AG08395 (cell line): ENCODE measurements at places on chromosomes 2 and 18.

DNA sequence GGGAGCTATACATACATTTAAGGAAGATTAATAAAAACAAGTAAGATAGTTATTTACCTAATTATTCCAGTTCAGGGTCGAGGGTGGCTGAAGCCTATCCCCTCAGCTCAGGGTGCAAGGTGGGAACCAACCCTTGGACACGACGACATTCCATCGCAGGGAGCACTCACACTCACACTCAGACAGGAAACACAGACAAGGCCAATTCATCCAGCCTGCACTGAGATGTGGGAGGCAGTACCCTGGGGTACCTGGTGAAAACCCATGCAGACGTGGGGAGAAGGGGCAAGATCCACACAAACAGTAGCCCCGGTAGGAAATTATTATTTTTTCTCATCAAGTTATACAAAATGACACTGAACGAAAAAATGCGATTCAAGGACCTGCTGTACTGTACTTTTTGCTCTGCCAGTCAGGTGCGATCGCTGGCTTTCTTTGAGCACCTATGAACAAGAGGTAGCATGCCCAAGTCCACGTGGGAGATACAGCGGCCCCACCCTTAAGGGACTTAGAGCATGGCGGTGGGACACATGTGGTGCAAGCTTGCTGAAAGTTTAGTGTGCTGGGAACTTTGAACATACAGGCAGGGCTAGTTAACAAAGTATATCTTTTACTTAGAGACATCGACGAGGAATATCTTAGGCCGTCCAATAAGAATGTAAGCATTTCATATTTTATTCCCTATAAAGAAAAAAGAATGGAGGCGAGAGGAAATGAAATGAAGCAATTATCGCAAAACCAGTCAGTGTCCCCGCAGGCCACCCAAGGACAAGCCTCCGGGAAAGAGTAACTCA, 624 bp downstream of the METTL8 start:
- DNase-seq = no peak

DNA sequence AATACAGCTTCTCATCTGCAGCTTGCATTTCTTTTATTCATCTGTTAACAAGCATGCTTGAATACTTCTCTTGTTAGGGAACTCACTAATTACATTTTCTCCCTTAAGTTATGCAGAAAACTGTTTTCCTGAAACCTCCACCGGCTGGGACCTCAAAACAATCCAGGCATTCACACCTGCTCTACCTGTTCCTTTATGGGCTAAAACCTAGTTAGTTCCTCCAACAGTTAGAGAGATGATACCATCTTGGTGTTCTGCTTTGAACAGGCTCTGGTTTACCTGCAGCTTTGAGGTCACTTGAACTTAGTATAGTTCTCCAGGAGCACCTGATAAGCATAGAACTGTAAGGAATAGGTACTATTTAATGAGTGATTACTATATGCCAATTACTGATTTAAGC, 6.1 kb downstream of the PLEK start:
- DNase-seq = no peak

DNA sequence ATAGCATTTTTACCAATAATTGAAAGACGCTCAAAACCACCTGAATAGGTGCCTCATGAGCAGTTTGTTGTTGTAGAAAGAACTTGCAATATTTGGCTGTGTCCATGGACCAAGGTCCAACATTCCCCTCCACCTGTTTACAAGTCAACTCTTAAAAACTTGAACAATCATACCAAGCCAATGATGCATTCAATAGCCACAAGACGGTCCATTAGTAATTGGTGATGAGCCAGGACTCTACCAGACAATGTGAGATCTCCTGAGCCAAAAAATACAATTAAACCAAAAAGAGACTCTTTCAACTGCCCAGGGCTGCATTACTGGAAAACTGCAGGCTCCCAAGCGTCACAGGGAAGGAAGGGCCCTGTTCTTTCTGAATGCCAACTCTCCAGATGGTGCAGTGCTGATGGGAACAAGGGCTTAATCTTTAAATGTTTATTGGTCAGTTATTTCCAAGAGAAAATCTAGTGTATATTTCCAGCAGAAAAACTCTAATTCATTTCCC, 118.8 kb upstream of the EPB41L3 start:
- DNase-seq = no peak

GRCh38 chr2:74530239-74531187, 780 bp downstream of the HTRA2 start:
- DNase-seq = peak; percentile 57

- DNase-seq = no peak
Observed at GRCh38 chr2:44205169-44205568, 36.5 kb downstream of the PPM1B start.

- no peak for DNase-seq
Observed at GRCh38 chr2:191180276-191180675, 29.5 kb upstream of the STAT4 start.

- DNase-seq = peak; percentile 27
Observed at GRCh38 chr2:8431446-8432125, 250.3 kb upstream of the ID2 start.

GRCh38 chr2:163723348-163723747, 12.5 kb downstream of the FIGN start:
- DNase-seq = no peak
